HS-27A (cell line): ENCODE measurements at places on chromosomes 12 and 14.
A peak's percentile ranks its signal among the peaks of the same experiment; 100 is the strongest.

DNA sequence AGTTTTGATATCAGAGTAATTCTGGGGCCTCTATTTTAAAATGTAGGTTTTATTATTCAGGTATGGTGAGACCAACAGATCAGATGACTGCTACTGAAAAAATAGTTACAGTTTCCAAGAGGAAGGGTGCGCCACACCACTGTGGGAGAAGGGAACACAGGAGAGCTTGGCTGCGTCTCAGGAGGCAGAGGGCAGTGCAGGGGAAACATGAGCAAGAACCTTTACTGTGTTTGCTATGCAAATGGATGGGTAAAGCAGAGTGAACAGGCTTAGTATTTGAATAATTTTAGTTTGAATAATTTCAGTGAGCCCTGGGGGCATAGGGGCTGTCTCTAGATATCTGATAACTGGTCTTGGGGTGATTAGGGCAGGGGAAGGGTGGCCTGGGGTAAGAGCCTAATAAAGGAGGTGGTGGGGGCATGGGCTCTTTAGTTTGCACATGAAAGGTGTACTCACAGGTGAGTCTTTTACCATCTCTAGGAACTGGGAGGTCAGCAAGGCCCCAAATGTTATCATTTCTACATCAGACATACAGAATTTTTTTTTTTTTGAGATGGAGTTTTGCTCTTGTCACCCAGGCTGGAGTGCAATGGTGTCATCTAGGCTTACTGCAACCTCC is 196.8 kb upstream of the NEDD1 start:
- no peak for DNase-seq

GRCh38 chr12:30814295-30814655 is 59.5 kb upstream of the CAPRIN2 start:
- DNase-seq, result no peak

GRCh38 chr14:78644824-78645559 is 474.8 kb downstream of the NRXN3 start:
- no peak for DNase-seq

DNA sequence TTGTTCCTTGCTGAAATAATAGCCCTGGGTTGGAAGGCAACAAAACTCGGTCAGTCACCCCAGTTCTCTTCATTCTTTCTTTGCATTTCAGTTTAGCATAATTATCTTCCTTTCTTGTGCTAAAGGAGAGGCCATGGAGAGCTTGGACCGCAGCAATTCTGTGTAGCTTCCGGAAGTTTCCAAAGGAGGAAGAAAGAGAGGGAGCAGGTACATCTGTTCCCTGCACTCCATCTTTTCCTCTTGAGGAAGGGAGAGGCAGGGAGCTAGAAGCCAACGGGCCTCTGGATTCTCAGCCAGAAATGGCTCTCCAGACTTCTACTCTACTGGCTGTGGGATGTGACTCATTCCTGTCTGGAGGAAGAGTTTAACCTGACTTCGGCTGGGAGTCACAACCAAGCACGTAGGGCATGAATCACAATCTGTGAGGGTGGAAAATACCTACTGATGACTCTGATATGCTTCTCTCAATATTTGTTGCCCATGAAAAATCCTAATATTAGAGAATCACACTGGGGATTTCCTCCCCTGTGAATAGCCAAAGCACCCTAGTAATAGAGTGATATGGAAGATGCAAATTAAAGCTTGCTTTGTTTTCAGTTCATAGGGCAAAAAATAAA is 17.0 kb downstream of the ANO6 start:
- DNase-seq, result peak; percentile 86

DNA sequence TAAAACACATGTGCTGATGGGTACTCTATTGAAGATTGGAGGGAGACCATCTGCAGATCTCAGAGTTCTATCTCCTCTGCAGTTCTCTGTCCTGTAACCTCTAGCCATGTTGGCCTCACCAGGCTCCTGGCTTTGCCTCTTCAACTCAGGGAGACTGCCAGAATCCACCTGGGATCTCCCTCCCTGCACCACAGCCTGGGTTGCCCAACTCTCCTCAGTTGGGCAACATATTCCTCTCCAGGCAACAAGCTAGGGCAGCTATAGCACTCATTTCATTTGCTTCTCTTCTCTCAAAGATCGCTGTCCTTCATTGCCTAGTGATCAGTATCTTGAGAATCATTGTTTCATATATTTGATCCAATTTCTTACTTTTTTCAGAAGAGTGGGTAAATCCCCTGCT is 28.8 kb downstream of the CKAP4 start:
- no peak for DNase-seq

GRCh38 chr12:56833780-56834179 is 70.7 kb downstream of the HSD17B6 start:
- no peak for DNase-seq

- DNase-seq, result no peak
These were observed 8.4 kb downstream of the TEDC1 start for GRCh38 chr14:105499256-105500035.

DNA sequence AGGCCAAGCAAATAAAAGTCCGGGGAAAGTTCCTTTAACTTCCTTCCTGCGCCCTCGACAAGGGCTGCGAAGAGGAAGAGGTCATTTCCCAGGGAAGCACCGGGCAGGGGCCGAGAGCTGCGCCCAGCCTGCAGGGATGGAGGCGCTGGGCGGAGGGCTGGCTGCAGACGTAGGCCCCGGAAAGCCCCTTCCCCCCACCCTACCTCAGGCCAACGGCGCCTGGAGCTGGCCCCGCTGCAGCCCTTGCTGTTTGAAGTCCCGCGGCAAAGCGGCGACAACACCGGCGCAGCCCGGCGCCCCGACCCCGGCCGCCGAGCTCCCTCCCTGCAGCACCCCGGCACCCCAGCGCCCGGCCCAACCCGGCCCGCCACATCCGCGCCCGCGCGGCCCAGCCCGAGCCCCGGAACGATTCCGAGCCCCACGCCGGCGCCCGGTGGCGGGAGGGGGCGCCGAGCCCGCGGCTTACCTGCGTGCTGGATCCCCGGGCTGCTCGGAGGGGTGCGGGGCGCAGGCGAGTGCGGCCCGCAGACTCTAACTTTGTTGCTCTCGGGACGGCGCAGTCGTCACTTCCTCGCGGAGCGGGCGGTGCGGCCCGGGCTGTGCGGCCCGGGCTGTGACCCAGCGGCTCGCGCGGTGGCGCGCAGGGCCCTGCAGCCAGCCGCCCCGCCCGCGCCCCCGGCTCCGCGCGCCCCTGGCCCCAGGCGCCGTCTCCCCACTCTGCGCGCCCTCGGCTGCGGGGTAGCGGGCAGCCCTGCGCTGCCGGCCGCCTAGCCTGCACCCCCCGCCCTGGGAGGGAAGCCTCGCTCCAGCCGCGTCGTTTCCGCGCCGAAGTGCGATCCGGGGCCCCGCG is 64.8 kb upstream of the PTGR2 start:
- DNase-seq, result no peak

- no peak for DNase-seq
These were observed 200.5 kb upstream of the OR4E1 start for GRCh38 chr14:21874167-21874566.

DNA sequence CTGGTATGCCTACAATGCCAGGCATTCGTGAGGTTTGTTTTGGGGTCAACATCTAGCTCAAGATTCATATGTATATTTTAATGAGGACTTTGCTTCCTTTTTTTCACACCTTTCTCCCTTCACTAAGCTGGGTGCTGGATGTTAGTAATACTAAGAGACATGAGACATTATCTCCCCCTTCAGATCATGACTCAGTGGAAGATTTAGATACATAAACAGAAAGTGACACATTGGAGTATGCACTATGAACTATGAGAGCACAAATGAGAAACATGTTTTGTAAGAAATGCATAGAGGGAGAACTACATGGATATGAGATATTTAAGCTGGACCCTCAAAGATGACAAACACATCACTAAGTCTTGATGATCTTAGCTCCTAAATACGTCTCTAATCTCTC is 286.3 kb downstream of the RPAP3 start:
- no peak for DNase-seq

- DNase-seq, result no peak
These were observed 87.6 kb upstream of the EGLN3 start for GRCh38 chr14:34038358-34039057.

DNA sequence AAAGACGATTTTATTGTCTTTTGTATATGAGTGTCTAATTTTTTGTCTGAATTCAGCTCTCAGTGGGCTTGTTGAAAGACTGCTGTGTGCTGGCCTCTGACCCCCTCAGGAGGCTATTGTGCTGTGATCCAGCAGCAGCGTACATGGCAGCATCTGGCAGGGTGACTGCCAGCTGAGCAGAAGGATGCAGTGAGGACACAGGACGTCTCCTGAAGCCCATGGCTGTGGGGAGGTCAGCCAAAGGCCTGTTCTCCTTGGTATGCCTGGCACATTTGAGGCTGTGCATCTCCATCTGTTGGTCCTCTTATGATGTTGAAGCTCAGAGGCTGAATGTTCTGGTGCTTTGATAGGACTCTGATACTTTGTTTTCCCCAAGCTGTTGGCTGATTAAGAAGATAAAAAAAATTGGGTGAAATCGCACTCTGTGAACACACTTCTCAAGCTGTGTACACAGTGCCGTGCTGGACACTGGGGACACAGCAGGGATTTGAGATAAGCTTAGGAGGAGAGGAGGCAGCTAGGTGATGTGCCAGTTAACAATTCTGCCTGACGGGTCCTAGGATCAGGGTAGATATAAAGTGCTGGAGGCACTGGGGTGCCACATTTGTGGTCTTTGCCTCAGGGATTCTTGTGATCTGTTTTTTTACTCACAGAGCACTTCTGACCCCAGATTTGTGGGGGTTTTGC is 37.5 kb downstream of the EID3 start:
- DNase-seq, result no peak

DNA sequence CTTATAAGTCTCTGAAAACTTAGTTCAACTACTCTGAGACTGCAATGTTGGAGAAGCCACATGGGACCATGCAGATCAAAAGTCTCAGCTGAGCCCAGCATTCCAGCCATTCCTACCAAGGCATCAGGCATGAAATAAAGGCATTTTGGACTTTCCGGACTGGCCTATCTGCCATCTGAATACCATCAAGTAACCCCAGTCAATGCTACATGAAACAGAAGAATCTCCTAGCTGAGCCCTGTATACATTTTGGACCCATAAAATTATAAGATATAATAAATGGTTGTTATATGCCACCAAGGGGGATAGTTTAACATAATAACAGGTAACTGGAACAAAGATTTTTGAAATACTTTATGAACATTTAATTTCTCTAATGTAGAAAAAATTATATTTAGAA is 9.3 kb upstream of the TMEM260 start:
- no peak for DNase-seq

- no peak for DNase-seq
These were observed 872.9 kb downstream of the TMTC2 start for GRCh38 chr12:83559650-83560049.

DNA sequence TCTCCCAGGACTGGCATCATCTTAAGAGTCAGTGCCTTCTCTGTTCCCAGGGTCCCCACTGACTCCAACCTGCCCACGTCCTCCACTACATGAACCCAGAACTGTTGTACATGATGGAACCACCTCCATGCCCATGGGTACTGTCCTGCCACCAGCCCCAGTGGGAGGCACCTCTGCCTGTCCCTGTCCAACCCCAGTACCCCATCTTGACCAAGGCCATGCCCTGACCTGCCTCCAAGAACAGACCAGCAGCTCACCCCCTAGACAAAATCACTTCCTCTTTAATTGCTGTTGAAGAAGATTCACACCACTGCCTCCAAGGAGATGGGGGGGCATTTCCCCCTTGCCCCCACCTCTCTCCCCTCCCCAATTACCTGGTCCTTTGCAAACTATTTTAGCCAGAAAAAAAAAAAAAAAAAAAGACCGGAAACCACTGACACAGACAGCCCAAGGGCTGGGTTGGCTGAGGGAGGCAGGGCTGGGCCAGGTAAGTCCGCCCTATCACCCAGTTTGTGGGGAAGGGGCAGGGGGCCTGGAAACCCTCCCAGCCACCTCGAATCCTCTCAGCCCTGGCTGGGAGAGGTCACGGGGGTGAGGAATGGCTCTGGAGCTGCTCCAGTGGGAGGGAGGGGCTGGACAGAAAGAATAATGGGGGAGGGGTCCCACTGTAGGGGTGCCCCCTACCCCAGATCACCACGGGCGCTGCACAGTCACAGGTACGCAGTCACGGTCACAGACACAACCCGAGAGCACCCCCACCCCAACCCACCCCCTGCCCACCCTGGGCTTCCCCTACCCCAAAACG is 13.4 kb downstream of the AGAP2 start:
- no peak for DNase-seq

DNA sequence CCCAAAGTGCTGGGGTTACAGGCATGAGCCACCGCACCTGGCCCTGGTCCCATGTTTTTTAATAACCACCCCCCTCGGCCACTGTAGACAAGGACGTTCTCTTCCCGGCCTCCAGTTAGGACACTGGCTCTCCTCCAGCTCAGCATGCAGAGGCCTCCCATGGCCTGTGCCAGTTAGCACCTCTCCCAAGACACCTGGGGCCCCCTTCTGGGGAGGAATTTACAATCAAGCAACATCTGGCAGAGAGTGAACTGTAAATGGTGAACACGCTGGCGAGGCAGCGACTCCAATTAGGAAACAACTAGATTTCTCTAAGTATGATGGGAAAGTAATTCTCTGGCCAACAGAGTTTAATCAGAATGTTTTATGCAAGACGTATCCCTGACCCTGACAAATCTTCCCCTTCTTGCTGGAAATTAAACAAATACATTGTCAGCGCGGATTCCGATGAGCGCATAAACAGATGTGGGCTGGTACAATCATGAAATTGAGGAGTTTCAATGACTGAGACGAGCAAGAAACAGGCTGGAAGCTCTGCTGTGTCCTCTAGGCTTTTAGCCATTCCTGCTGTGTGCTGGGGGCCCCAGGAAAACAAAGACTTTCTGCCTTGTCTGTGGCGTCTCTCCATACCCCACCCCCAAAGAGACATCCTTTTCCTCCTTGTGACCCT is 61.7 kb upstream of the DLK1 start:
- DNase-seq, result no peak
